Activated CD4-positive, alpha-beta memory T cell treated with anti-CD3 and anti-CD28 coated beads, Interleukin-2, amount 10 ng/mL, durations not matched to agents 7 days and 5 days (primary cell): ENCODE measurements at places on chromosomes 12 and 14.

DNA sequence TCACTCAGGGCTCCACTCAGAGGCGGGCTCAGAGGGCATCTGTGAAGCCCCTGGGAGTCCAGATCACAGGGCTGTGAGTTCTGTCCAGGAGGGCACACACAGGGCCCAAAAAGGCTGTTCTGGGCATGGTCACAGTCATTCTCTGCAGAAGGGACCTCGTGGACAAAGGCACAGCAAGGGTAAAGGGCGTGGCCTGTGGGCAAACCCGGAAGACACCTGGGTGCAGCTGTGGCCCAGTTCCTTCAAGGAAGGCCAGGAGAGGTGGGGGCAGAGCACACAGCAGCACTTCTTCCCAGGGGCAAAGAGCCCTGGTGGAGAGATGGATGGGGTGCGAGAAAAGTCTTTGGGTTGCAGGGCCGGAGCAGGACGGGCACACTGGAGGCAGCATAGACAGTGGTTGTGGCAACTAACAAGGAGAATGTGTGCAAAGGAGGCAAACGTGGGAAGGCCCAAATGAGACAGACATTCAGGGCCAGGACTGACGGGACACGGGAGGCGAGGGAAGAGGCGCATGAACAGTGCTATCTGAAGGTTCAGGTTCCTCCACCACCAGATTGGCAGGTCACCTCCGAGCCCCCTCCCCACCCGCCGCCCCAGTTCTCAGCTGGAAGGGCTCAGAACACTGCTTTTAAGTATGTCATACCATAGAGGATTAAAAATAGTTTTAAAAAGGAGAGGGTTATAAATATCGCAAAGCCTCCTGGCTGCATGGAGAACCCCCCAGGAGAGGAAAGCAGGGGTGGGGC lies 8.9 kb downstream of the CLMN start:
- no peak overlapping the region for H3K4me3 ChIP-seq
- peaks cover 21% of the 10 kb centered on the region for H3K27me3 ChIP-seq
- DNase-seq = no peak
- no peaks in the 10 kb centered on the region for H3K36me3 ChIP-seq
- H3K4me1 ChIP-seq = peaks cover 14% of the 10 kb centered on the region

GRCh38 chr12:110224379-110225304 lies 56.4 kb upstream of the ATP2A2 start:
- H3K4me1 ChIP-seq = no peaks in the 10 kb centered on the region
- no peaks in the 10 kb centered on the region for H3K36me3 ChIP-seq
- H3K27ac ChIP-seq = no peak overlapping the region
- peaks cover 13% of the 10 kb centered on the region for H3K27me3 ChIP-seq
- DNase-seq = no peak

GRCh38 chr12:44531320-44531971 lies 344.7 kb downstream of the NELL2 start:
- H3K4me1 ChIP-seq = no peaks in the 10 kb centered on the region
- H3K27me3 ChIP-seq = no peaks in the 10 kb centered on the region
- H3K36me3 ChIP-seq = no peaks in the 10 kb centered on the region
- no peak overlapping the region for H3K27ac ChIP-seq
- no peak for DNase-seq

DNA sequence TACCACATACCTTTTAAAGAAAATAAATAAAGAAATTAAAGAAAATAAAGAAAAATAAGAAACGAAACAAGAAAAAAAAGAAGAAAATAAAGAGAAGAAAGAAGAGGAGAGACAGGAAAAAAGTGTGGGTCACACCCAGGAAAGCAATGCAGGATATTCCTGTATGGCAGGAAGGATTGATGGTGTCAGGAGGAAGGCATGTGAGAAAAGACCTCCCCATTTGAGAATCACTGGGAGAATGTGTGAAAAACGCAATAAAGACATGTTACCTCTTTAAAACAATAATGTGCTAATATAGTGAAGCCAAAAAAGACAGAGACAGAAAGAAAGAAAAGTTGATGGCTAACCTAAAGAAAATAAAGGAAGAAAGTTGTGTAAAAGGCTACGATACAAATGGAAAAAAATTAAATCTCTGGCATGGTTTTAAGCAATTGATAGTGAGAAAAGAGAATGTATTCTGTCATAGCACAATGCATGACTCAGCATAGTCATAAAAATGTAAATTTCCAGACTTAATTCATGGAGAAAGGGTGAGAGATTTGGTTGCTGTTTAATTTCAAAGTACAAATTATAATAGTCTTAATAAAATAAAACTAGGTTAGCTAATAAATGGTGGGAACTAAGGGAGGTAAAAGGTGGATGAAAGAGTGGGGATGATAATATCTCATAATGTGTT lies 24.3 kb upstream of the FOXG1 start:
- no peaks in the 10 kb centered on the region for H3K27me3 ChIP-seq
- H3K36me3 ChIP-seq = no peaks in the 10 kb centered on the region
- no peaks in the 10 kb centered on the region for H3K4me1 ChIP-seq
- H3K27ac ChIP-seq = no peak overlapping the region
- H3K4me3 ChIP-seq = no peak overlapping the region

- no peak overlapping the region for H3K27ac ChIP-seq
- H3K27me3 ChIP-seq = no peaks in the 10 kb centered on the region
- H3K36me3 ChIP-seq = no peaks in the 10 kb centered on the region
Observed at GRCh38 chr14:77865455-77865854, 65.5 kb downstream of the ADCK1 start.

DNA sequence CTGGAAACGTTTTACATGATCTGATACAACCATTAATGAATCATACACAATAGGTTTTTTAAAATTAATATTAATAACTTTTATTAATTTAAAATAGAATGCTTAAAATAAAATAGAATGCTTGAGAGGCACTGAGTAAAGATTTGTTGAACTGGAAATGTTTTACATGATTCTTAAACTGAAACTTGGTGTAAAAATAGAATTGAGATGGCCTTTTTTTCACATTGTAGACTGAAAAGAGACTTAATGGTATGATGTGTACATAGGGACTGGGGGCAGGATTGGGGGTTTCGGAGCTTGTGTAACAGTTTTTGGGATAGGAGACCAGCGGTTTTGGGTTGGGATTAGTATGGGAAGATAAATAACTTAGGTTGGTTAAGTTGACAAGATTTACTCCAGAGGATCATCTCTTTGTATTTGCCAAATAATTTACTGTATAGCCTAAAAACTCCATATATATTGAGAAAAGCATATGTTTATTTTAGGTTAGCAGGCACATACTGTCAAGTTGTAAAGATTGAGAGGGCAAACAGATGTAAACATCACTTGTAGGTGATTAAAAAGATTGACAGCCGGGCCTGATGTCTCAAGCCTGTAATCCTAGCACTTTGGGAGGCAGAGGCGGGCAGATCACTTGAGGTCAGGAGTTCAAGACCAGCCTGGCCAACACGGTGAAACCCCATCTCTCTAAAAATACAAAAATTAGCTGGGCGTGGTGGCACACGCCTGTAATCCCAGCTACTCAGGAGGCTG lies 2.0 kb upstream of the ZNF410 start:
- H3K27ac ChIP-seq = peak overlapping the region; percentile 94
- H3K4me1 ChIP-seq = peaks cover 46% of the 10 kb centered on the region
- no peak for DNase-seq

- no peaks in the 10 kb centered on the region for H3K36me3 ChIP-seq
- no peak overlapping the region for H3K27ac ChIP-seq
- no peak overlapping the region for H3K4me3 ChIP-seq
- H3K4me1 ChIP-seq = peaks cover 15% of the 10 kb centered on the region
- peaks cover 10% of the 10 kb centered on the region for H3K27me3 ChIP-seq
- DNase-seq = no peak
Observed at GRCh38 chr12:108285016-108285415, 54.1 kb downstream of the CMKLR1 start.

- H3K4me1 ChIP-seq = peaks cover 21% of the 10 kb centered on the region
- peaks cover 55% of the 10 kb centered on the region for H3K36me3 ChIP-seq
- H3K27ac ChIP-seq = peak overlapping the region; percentile 26
- no peaks in the 10 kb centered on the region for H3K27me3 ChIP-seq
Observed at GRCh38 chr12:57101892-57102695, 9.1 kb downstream of the STAT6 start.

DNA sequence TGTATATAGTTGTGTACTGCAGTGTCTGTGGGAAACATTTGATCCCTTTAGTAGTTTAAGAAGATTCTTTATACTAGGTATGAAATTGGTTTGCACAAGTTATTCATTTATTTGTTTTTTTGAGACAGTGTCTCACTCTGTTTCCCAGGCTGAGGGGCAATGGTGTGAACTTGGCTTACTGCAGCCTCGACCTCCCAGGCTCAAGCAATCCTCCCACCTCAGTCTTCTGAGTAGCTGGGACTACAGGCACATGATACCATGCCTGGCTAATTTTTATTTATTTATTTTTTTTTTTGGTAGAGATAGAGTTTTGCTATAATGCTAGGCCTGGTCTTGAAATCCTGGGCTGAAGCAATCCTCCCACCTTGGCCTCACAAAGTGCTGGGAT lies 209.4 kb downstream of the RASSF9 start:
- H3K36me3 ChIP-seq = no peaks in the 10 kb centered on the region
- no peaks in the 10 kb centered on the region for H3K27me3 ChIP-seq
- no peak overlapping the region for H3K4me3 ChIP-seq
- no peak for DNase-seq
- no peak overlapping the region for H3K27ac ChIP-seq

GRCh38 chr14:80393766-80394165 lies 182.5 kb upstream of the DIO2 start:
- no peak overlapping the region for H3K27ac ChIP-seq
- no peaks in the 10 kb centered on the region for H3K36me3 ChIP-seq
- H3K4me3 ChIP-seq = no peak overlapping the region
- H3K27me3 ChIP-seq = no peaks in the 10 kb centered on the region

GRCh38 chr14:93648440-93649168 lies 139.7 kb downstream of the PRIMA1 start:
- no peak for DNase-seq
- H3K4me3 ChIP-seq = no peak overlapping the region
- H3K27ac ChIP-seq = no peak overlapping the region

- H3K27ac ChIP-seq = no peak overlapping the region
- H3K27me3 ChIP-seq = peaks cover 3% of the 10 kb centered on the region
- no peak overlapping the region for H3K4me3 ChIP-seq
- peaks cover 3% of the 10 kb centered on the region for H3K4me1 ChIP-seq
- no peaks in the 10 kb centered on the region for H3K36me3 ChIP-seq
Observed at GRCh38 chr12:48356041-48356768, 5.5 kb upstream of the ZNF641 start.

GRCh38 chr14:34277191-34277590 lies 184.8 kb downstream of the SPTSSA start:
- no peaks in the 10 kb centered on the region for H3K4me1 ChIP-seq
- H3K36me3 ChIP-seq = no peaks in the 10 kb centered on the region
- no peak overlapping the region for H3K27ac ChIP-seq
- no peaks in the 10 kb centered on the region for H3K27me3 ChIP-seq
- DNase-seq = no peak

GRCh38 chr12:51871918-51872688 lies 15.8 kb upstream of the ANKRD33 start:
- H3K36me3 ChIP-seq = no peaks in the 10 kb centered on the region
- H3K4me3 ChIP-seq = no peak overlapping the region
- DNase-seq = no peak
- no peaks in the 10 kb centered on the region for H3K4me1 ChIP-seq
- H3K27ac ChIP-seq = no peak overlapping the region
- H3K27me3 ChIP-seq = peaks cover 34% of the 10 kb centered on the region

GRCh38 chr12:119500209-119500608 lies 93.4 kb upstream of the TMEM233 start:
- H3K27me3 ChIP-seq = peaks cover 1% of the 10 kb centered on the region
- H3K36me3 ChIP-seq = no peaks in the 10 kb centered on the region
- DNase-seq = no peak
- H3K4me1 ChIP-seq = no peaks in the 10 kb centered on the region

DNA sequence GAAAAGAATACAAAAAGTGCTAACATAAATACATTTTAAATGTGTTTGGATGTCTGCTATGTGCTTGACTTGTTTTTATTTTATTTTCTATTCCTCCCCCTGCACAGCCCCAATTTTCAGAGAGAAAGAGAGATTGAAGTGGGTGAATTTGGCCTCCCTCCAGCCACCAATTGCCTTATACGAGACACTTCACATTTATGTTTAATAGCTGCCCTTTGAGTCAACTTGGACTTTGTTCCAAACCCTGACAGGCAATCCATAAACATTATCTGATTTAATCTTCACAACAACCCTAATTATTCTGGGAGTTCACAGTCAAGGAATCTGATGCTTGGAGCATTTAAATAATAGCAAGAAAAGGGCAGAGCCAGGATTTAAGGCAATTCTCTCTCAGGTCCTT lies 161.7 kb downstream of the SLC15A4 start:
- no peak for DNase-seq
- H3K4me1 ChIP-seq = no peaks in the 10 kb centered on the region
- no peaks in the 10 kb centered on the region for H3K36me3 ChIP-seq
- no peak overlapping the region for H3K4me3 ChIP-seq
- H3K27ac ChIP-seq = no peak overlapping the region

DNA sequence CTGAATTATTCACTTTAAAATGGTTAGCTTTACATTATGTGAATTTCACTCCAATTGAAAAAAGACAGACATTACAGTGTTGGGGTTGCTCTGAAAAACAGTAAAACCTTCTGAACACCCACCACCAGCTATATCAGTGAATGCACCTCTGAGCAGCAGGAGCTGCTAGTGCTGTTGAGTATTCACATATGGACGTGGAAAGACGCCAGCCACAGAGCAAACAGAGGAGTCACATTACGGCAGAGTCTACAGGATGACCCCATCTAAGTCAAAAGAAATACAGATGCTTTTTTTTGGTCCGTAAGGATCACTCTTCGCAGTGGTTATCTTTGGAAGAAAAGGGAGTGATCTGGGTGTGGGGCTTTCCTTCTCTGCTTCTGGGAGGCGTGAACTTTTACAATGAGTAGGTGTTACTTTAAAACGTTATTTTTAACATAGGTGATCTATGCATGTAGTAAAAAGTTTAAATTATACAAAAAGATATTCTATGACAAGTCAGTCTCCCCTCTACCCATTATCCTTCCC lies 4.5 kb downstream of the HVCN1 start:
- no peak for DNase-seq
- H3K4me3 ChIP-seq = no peak overlapping the region
- H3K27ac ChIP-seq = no peak overlapping the region
- peaks cover 8% of the 10 kb centered on the region for H3K27me3 ChIP-seq

DNA sequence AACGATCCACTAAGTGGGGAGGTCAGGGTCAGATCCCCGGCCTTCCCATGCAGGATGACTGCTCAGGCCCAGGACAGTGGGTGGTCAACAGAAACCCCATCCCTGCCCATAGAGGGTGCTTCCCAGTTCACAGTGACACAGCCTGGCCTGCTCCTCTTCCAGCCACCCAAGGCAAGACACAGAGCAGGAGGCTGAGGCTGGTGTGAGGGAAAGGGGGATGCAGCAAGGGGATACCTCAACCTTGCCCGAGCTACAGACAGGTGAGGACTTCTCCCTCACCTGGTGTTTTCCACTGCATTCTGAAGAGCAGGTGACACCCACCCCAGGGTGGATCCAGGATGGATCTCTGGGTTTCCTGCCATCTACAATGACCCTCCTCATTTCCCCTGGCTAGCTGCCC lies 106.7 kb downstream of the KIF26A start:
- no peak overlapping the region for H3K4me3 ChIP-seq
- no peaks in the 10 kb centered on the region for H3K4me1 ChIP-seq
- no peak overlapping the region for H3K27ac ChIP-seq
- H3K36me3 ChIP-seq = no peaks in the 10 kb centered on the region
